ENCODE measurements at places on chromosomes 5 and 9.

GRCh38 chr5:159330131-159330800, at the start of gene IL12B:
Gene IL12B (minus strand): TSS chr5:159330487. CDS start chr5:159326782, 3,705 bp downstream.
- DNase-seq, result no peak

DNA sequence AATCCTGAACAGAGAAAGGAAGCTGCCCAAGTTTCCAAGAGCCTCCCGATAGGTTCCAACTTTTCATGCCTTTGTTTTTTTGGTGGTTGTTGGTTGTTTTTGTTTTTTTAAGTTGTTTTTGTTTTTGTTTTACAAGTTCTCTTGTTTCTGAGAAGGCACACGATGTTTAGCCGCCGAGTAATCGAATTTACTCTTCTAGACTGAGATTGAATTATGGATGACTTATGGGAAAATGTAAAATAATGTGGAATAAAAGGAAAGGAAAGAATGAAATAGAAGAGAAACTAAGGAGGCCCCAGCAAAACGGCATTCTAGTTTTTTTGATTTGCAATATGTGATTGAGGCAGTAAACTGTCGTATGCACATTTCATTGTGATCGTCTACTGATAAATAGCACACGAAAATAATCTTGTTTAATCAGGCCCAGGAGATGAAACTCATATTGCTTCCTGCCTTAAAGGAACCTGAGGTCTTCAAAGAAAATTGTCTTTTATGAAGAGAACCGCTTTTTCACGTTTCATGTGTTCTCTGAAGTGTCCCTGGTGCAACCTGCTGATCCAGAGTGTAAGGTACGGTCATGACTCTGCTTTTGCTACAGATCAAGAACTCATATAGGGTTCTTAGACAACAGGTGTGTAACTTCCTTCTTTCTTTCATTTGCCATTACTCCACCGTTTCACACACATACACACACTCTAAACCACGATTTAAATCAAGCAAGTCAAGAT, 1.3 kb upstream of the GNAQ start:
- no peak for DNase-seq

DNA sequence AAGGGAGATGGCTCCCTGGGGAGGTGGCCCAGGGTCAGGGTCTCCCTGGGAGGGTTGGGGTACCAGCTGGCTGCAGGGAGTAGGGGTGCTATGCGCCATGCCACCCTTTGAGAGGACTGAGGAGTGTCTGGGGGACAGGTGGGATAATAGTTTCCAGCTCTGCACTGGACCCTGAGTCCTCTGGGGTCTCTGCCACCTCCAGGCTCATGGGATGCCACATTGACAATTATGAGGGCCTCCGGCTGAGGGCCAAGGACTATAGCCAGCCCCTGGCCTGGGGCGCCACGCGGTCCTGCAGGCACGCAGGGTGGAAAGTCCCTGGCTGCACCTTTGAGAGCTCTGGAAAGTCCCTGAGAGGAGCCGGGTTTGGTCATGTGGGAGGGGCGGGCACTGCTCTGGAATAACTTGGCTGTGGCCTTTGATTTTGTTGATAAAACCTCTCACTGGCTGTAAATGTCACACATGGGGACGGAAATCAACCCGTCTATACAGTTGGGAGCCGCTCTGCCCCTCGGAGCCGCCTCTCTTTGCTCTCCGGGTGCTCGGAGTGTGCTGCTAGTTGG, 16.0 kb downstream of the TRAF2 start:
- peak; percentile 85 for DNase-seq

- DNase-seq, result no peak
Measured at GRCh38 chr5:171441246-171441791, 21.9 kb downstream of the FGF18 start.

DNA sequence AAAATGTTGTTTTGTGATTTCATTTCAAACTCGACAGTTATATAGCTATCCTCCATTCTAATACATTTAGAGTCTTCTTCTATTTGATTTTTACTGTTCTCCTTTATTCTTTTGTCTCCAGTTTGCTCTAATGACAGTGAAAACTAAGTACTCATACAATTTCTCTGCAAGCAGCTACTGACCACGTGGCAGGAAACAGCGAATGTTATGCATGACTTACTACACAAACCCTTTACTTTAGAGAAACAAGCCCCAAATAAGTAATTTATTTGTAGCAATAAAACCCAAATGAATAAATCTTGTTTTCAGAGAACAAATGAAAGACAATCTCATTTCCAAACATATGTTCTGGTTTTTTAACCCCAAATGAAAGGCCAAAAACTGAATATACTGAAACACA, 41.9 kb downstream of the CDH6 start:
- DNase-seq, result no peak

- DNase-seq, result no peak
Measured at GRCh38 chr5:79886456-79886855, 104.6 kb downstream of the MTX3 start.

GRCh38 chr5:180618829-180619562, 27.7 kb upstream of the SCGB3A1 start:
- peak; percentile 21 for DNase-seq

DNA sequence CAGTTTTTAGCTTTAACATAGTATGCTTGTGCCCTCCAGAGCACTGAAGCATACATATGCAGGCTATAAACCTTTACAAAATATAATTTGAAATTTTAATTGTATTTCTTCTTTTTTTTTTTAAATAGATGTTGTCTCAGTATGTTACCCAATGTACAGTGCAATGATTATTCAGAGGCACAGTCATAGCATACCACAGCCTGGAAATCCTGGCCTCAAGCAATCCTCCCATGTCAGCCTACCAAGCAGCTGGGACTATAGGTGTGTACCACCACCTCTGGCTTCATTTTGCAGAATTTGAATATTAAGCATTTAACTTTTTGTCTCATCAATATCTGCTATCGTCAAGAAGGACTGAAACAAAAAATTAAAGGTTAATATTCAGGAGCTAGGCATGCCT, 16.9 kb upstream of the ZNF782 start:
- DNase-seq, result no peak

DNA sequence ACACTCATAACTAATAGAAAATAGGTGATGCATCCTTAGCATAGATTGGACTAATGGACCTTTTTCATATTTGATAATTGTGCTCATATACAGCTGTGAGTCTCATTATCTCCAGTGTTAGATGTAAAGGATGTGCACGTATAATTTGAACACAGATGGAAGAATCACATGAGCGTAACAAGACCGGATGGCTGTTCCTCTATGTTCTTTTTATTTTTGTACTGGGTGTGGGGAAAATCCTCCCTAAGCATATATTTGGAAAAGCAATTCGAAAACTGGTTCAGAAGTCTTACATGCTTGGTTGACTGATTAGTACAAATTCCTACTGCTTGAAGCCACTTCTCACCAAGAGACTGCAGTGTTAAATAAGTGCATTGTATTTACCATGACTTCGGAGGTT, 230.2 kb downstream of the AOPEP start:
- DNase-seq, result no peak

- no peak for DNase-seq
Measured at GRCh38 chr5:100855937-100856430, 47.1 kb downstream of the ST8SIA4 start.

- DNase-seq, result no peak
Measured at GRCh38 chr5:74372502-74373064, 267.9 kb downstream of the ENC1 start.

DNA sequence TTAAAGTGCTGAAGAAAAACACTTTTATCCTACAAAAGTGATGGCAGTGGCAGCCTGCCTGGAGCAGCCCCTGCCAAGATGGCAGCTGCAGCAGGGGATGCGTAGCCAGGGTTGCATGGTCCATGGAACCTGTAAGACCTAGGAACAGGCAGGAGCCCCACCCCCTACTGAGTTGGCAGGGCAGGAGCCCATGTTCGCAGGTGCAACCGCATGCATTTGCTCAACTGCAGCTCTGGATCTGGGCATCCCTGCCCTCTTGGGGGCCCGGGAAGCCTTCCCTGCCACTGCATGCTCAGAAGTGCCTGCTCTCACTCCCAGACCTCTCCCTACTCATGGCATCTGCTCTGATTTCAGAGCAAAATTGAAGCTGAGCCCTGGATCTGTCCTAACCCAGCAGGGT, 779.6 kb downstream of the CDH18 start:
- no peak for DNase-seq

DNA sequence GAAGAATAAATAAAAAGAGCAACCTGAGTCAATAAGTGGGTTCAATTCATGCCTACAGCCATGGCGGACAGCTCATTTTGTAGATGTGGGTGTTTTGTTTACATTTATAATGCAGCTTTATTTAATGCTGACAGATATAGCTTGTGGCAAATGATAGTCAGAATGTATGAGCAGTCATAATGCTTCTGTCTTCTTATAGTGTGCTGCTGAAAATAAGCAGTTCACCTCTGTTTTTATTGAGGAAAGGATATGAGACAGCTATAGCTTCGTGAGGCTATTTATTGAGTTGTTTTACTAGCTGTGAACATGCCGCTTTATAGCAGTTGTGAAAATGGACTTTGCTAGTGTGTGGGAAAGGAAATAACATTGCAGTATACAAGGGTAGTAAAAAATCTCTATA, 147.4 kb downstream of the PBX3 start:
- DNase-seq, result no peak

GRCh38 chr5:66894480-66895240, 298.5 kb downstream of the MAST4 start:
- no peak for DNase-seq

GRCh38 chr9:100286257-100286656, 66.5 kb downstream of the TEX10 start:
- no peak for DNase-seq

- DNase-seq, result no peak
Measured at GRCh38 chr9:127034691-127035090, 87.7 kb downstream of the ANGPTL2 start.

DNA sequence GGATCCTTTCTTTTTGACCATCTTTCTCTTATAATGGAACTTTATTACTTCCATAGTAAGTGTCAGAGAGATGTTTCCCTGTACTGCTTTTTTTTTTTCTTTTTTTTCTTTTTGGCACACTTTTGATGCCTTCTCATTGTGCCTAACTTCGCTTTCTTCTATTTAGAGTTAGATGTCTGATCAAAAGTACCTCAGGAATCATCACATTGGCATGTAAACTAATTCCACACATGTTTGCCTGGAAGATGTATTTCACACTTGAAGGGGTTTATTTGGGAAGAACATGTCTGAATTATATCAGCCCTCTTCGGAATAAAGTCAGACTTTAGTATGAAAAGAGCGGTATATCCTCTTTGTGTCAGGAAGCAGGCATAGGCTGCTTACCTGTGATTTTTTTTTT, 35.1 kb downstream of the SMARCA2 start:
- no peak for DNase-seq

DNA sequence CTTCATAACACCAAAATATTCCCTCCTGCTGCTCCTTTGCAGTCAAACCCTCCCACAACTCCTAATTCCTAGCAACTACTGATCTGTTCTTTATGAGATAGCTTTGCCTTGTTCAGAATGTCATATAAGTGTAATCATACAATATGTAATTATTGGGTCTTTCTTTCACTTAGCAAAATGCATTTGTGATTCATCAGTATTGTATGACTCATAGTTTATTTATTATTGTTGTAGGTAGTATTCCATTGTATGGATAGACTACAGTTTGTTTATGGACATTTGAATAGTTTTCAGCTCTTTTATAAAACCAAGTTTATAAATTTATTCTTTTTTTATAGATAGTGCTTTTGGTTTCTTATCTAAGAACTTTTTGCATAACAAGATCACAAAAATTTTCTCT, 468.2 kb upstream of the KIF2A start:
- DNase-seq, result no peak

GRCh38 chr5:13107537-13107936, 837.0 kb downstream of the DNAH5 start:
- DNase-seq, result no peak

DNA sequence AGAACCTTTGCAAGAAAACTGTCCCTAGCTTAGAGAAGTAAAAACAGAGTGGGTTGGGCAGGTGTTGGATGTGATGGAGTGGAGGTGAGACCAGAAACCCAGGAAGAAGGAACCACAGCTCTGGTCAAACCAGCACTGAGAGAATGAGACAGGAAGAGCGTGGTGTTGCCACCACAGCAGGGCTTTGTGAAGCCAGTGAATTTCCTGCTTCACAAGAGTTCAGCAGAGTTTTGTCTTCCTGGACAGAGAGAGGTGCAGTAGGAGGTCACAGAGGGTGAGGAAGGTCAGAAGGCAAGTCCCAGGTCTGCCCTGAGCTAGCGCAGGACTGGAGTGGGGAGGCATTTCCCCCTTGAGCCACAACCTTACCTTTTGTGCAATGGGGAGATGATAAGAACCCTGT, 2306.2 kb upstream of the ACO1 start:
- DNase-seq, result no peak

DNA sequence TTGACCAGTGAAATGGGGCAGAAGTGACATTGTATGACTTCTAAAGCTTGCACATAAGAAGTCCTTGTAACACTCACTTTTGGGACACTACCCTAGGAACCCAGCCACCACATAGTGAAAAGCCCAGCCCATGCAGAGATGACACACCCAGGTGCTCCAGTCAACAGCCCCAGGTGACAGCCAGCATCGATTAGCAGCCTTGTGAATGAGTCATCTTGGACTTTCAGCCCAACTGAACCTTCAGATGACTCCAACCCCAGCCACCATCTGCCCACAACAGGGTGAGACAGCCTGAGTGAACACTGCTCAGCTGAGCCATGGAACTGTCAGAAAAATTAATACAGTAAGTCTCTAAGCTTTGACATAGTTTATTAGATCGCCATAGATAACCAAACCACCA, 458.6 kb downstream of the ZSWIM6 start:
- no peak for DNase-seq

DNA sequence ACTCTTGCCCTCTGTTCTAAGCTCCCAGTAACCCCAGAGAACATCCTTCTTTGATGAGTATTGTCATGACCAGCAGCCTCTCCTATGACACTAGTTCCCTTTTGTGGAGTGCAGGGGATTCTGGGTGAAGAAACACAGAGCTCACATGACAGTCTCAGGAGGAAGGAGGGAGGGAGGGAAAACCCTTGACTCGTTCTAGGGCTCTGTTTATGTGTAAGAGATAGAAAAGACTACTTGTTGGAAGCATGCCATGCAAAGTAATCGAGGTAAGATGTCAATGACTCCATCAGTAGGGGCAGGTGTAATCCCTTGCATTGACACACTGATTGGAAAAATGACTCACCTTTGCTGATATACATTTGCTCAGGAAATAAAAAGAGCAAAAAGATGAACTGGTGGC, 190.2 kb upstream of the ELL2 start:
- DNase-seq, result no peak

DNA sequence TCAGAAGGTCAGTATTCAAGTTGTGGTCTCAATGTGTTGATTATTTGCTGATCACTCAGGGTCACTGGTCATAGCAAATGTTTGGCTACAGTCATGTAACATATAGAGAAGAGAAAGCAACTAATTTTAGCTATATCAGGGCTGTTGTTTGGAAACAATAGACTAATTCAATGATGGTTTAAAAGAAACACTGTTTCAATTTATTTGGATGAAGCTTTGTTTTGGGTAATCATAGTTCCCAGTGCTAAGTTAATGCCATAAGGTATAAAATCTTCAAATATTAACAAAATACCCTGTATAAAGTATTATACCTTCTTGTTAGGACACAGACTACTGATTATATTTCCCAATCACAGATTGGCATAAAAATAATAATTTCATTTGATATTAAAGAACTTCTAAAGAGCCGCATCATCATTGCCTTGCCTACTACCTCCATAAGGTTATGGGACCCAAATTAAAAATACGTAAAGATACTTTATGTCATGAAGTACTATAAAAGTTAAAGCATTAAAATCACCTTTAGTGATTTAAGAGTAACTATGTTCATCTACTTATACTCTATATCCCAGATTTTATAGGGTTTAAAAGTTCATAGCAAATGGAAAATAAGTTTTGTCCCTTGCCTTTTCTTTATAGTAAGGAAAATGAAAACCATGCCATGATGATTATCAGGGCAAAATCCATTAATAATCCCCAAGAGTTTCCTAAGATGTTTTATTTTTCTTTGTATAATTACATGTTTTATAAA, 6.0 kb downstream of the NR3C1 start:
- no peak for DNase-seq

Measured in stimulated activated CD4-positive, alpha-beta T cell treated with anti-CD3 and anti-CD28 coated beads, Interleukin-12 subunit alpha, Interleukin-12 subunit beta, amount 100 ng/mL, for 48 hours (primary cell).